ENCODE measurements at places on chromosomes 7 and 10. TPM values are rescaled to one million over a fixed set of nuclear protein-coding genes. Genes with fewer than 3 reads are reported as not detected.
A peak's percentile ranks its signal among the peaks of the same experiment; 100 is the strongest.

DNA sequence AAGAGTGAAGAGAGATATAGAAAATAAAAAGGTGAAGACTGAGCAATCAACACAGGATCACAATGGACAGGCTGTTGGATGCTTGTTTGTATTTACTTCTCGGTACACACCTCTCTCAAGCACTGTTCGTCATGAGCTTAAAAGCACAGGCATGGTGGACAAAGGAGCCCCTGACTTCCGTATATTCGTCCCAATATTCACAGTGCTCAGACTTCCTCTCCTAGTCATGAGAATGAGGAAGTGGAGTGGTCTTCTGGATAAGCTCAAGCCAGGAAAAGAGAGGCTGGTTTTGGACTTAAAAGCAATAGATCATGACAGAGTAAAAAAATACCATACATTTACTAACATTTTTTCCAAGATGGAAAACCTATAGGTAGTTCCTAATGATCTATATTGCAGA is 172.5 kb downstream of the SORCS1 start:
- H3K4me1 ChIP-seq: no peaks in the 10 kb centered on the region
- H3K4me3 ChIP-seq: no peak overlapping the region

- DNase-seq: no peak
- no peaks in the 10 kb centered on the region for H3K36me3 ChIP-seq
- no peaks in the 10 kb centered on the region for H3K27me3 ChIP-seq
- H3K27ac ChIP-seq: no peak overlapping the region
- peaks cover 27% of the 10 kb centered on the region for H3K4me1 ChIP-seq
- no peak overlapping the region for H3K4me3 ChIP-seq
Observed at GRCh38 chr10:79239275-79239779, 107.9 kb upstream of the PPIF start.

GRCh38 chr7:69735582-69735981 is 137.3 kb downstream of the AUTS2 start:
- H3K4me3 ChIP-seq: no peak overlapping the region
- no peak overlapping the region for H3K27ac ChIP-seq
- no peaks in the 10 kb centered on the region for H3K27me3 ChIP-seq
- no peak for DNase-seq

RSPH10B gene
- not detected for polyA plus RNA-seq

- H3K4me1 ChIP-seq: no peaks in the 10 kb centered on the region
- H3K27me3 ChIP-seq: no peaks in the 10 kb centered on the region
Observed at GRCh38 chr7:80940539-80941207, 21.8 kb upstream of the SEMA3C start.

GRCh38 chr7:45183711-45184210 is 26.2 kb downstream of the RAMP3 start:
- DNase-seq: no peak
- no peak overlapping the region for H3K27ac ChIP-seq
- H3K4me3 ChIP-seq: no peak overlapping the region
- no peaks in the 10 kb centered on the region for H3K4me1 ChIP-seq
- peaks cover 21% of the 10 kb centered on the region for H3K27me3 ChIP-seq

DNA sequence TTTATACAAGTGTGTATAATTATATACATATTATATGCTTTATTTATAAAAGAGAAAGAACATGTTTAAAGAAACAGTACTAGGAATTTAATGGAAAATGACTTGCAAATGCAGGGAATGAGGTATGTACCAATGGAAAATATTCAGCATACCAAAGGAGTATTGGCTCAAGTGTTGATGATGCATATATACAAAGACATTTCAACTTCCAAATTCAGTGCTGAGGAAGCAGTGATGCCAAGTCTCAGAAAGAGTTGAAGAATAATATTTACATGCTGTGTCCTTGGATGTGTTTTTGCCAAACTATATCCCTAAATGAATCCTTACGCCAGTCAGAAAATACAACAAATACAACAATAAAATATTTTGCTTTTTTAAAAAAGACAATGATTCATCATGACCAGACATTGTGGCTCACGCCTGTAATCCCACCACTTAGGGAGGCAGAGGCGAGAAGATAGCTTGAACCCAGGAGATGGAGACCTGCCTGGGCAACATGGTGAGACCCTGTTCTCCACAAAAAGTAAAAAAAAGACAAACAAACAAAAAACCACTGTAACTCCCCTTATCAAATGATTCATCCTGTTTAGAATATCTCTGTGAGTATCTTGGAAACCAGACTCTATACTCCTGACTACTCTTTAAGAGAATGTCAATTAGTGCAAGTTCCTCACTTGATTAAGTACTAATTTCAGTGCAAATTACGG is 157.2 kb downstream of the CHRM2 start:
- no peaks in the 10 kb centered on the region for H3K27me3 ChIP-seq
- H3K4me3 ChIP-seq: no peak overlapping the region
- H3K27ac ChIP-seq: no peak overlapping the region
- no peaks in the 10 kb centered on the region for H3K4me1 ChIP-seq

MRLN gene
- polyA plus RNA-seq: not detected

- peaks cover 8% of the 10 kb centered on the region for H3K27me3 ChIP-seq
- no peak overlapping the region for H3K27ac ChIP-seq
- H3K36me3 ChIP-seq: no peaks in the 10 kb centered on the region
- H3K4me1 ChIP-seq: peaks cover 6% of the 10 kb centered on the region
- H3K4me3 ChIP-seq: no peak overlapping the region
Observed at GRCh38 chr10:17811146-17811865, 2.2 kb downstream of the MRC1 start.

- H3K4me3 ChIP-seq: no peak overlapping the region
- no peak for DNase-seq
- H3K27ac ChIP-seq: no peak overlapping the region
Observed at GRCh38 chr7:15848901-15849300, 162.4 kb upstream of the MEOX2 start.

- DNase-seq: no peak
- H3K27ac ChIP-seq: no peak overlapping the region
- H3K36me3 ChIP-seq: no peaks in the 10 kb centered on the region
Observed at GRCh38 chr10:84605802-84606201, 277.4 kb downstream of the CCSER2 start.

GRCh38 chr10:103736763-103737162 is 118.6 kb downstream of the SH3PXD2A start:
- no peak overlapping the region for H3K4me3 ChIP-seq
- H3K27ac ChIP-seq: no peak overlapping the region
- H3K4me1 ChIP-seq: no peaks in the 10 kb centered on the region

GRCh38 chr10:73956476-73957359 is 41.2 kb upstream of the VCL start:
- peak overlapping the region; percentile 90 for H3K4me3 ChIP-seq
- peak overlapping the region; percentile 99 for H3K27ac ChIP-seq
- H3K4me1 ChIP-seq: peaks cover 65% of the 10 kb centered on the region
- H3K27me3 ChIP-seq: no peaks in the 10 kb centered on the region
- DNase-seq: peak; percentile 82

GRCh38 chr7:106891548-106892410 is 26.7 kb downstream of the PIK3CG start:
- H3K36me3 ChIP-seq: peaks cover 46% of the 10 kb centered on the region
- H3K4me1 ChIP-seq: peaks cover 50% of the 10 kb centered on the region
- no peak overlapping the region for H3K27ac ChIP-seq
- H3K4me3 ChIP-seq: no peak overlapping the region

AKR1C2 gene
- not detected for polyA plus RNA-seq

DNA sequence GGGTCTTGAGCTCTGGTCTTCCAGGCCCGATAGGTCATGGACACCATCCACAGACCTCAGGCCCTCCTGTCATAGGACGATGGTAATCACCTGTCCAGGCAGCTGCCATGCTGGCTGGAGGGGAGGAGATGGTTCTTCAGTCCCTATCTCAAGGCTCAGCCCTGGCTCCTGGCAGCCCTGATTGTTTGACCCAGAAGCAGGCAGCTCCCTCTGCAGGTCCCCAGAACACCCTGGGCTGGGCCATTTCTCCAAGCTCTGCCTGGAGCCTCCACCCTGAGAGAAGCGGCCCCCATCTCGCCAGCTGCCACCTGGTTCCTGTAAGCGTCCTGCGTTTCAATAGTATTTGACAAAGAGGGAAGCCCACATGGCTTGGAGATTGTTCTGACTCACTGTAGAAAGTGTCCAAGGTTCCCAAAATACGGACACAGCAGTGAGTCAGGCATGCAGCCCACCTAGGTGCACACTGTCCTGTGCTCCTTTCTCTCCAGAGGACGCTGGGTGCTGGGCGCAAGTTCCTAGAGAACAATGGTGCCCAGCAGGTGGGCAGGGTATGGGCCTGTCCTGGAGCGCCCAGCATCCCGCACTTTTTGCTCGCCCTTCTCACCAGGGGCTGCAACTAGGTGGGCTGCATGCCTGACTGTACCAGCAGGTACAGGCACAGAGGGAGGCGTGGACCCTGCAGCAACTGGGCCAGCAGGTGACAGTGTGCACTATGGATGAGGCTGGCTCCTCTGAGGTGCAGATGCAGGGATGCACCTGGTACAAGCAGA is 72.4 kb upstream of the EBF3 start:
- DNase-seq: no peak
- H3K27me3 ChIP-seq: peaks cover 33% of the 10 kb centered on the region
- no peak overlapping the region for H3K4me3 ChIP-seq

NXPH1 gene
- polyA plus RNA-seq: not detected

DNA sequence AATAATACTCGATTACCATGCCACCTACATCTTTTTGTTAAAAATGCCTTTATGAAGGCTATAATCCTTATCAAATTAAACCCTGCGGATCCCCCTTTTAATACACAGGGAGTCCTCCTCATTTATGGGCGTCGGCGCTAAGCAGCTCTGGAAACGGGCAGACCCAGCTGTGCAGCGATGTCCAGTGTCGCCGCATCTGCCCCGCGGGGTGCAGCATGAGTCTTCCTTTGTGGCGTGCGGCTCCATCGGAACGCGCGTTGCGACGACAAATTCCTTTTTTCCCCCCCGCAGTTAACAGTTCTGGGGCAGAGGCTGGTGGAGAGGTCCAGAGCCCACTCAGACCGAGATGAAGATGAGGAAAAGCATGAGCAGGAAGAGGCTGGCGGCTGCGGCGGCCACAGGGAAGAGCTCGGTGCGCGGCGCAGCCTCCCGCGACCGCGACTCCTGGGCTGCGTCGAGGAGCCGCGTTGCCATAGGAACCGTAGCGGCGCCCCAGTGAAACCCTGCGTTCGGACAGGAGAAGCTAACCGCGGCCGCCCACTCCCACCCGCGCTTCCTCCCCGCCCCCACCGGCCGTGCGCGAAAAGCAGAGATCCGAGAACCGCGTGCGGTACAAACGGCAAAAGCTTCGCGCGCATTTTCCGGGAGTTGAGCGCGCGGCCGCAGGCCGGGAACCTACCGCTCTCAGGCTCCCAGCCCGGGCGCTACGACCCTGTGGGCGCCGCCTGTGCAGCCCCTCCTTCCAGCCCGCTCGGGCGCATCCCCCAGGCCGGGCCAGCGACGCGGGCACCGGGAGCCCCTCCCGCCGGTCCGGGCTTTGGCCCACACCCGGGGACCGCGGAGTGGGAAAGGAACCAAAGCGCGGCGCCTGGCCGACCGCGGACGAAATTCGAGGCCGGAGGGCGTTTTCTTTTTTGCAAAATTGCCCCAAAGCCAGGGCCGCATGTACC is 130.6 kb downstream of the SPAG6 start:
- H3K36me3 ChIP-seq: no peaks in the 10 kb centered on the region
- H3K27ac ChIP-seq: peak overlapping the region; percentile 77
- H3K4me3 ChIP-seq: peak overlapping the region; percentile 85
- peak; percentile 19 for DNase-seq
- peaks cover 52% of the 10 kb centered on the region for H3K27me3 ChIP-seq
- H3K4me1 ChIP-seq: peaks cover 21% of the 10 kb centered on the region

GIMAP5 gene
- polyA plus RNA-seq: 0.26 TPM

DNA sequence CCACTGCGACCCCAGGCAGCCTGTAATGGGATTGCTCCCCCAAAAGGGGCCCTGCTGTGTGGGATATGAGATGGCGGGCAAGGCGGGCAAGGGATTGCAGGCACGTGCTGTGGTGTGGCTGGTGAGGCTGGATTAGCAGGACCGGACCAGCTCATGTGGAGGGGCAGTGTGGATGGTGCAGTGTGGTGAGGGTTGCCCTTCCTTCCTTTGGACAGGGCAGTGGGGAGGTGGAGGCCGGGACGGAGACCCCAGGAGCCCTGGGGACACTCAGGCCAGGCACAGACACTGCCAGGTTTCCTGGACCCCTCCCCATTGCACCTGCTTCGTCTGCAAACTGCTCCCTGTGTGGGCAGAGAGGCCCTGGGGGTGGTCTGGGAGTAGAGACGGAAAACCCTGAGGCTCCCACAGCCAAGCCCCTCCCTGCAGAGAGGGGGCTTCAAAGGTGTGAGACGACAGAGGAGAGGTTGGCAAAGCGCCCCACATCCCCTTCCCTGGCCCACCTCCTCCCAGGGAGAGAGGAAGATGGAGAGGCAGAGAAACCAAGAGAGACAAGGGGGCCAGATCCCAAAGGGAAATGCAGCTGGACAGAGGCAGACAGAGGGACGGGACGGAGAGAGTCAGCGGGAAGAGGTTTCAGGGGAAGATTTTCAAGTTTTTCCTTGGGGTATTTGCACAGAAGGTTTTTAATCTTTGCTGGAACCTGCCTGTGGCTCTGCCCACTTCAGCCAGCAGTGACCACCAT is 89.2 kb downstream of the MICALL2 start:
- H3K36me3 ChIP-seq: peaks cover 10% of the 10 kb centered on the region
- no peak overlapping the region for H3K4me3 ChIP-seq
- H3K27me3 ChIP-seq: peaks cover 49% of the 10 kb centered on the region
- DNase-seq: no peak
- peaks cover 9% of the 10 kb centered on the region for H3K4me1 ChIP-seq

DNA sequence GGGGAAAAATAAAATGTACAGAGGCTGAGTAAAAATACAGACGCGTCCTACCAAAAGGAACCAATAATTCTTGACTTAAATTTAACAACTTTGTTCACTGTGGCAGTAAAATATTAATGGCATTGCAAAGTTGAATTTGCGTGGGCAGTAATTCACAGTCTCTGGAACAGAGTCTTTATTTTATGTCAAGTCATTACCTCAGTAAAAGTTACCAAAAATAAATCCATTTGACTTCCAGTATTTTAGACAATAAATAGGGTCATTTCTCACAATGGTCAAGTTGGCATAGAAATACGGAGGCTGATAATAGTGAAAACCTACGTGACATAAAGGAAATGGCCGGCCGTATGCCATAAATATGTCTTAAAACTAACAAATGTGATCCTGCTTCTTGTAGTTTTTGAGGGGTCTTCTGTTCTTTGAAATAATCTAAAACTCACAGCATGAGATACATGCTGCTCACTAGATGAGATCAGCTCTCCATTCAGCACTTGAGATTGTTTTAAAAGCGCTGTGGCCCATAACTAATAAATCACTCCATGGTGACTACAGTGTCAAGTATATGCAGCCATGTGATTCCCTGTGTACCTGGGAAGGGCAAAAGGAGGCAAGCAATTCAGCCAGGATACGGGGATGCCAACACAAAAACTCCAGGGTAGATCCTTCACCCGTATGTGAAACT is 75.3 kb downstream of the DOCK4 start:
- no peak overlapping the region for H3K4me3 ChIP-seq
- no peak for DNase-seq
- H3K27ac ChIP-seq: no peak overlapping the region

DNA sequence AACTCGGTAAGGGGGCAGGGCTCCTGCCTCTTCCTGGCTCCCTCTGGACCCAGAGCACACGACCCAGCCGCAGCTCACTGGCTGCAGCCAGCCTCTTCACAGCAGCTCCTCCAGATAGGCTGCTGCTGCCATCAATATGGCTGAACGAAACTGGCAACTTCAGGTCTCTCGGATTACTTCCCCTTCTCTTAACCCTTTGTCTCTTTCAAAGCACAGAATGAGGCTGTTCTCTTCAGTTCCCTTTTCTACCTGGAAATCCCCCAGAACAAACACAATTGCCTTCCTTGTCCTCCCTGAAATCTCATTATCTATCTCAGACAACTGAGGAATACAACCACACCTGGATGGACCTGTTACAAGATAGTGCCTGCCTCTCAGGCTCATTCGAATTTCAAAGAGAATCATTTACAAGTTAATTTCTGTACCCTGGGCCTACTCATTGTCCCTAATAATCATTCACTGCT is 193.4 kb upstream of the MBL2 start:
- no peaks in the 10 kb centered on the region for H3K36me3 ChIP-seq
- H3K4me1 ChIP-seq: peaks cover 23% of the 10 kb centered on the region
- no peak overlapping the region for H3K4me3 ChIP-seq
- no peaks in the 10 kb centered on the region for H3K27me3 ChIP-seq
- H3K27ac ChIP-seq: peak overlapping the region; percentile 43
- DNase-seq: peak; percentile 4

CPXM2 gene
- not detected for polyA plus RNA-seq
